ENCODE measurements at places on chromosomes 13 and 19. TPM values are rescaled to one million over a fixed set of nuclear protein-coding genes. Genes with fewer than 3 reads are reported as not detected.

The MKNK2 gene
- 1,197 TPM for total RNA-seq

The LHB gene
- not detected for total RNA-seq

The LRRC63 gene
- total RNA-seq = not detected

The ATCAY gene
- not detected for total RNA-seq

The IGFL1 gene
- not detected for total RNA-seq

The URAD gene
- total RNA-seq = not detected

The ASF1B gene
- 3.7 TPM for total RNA-seq

The LMO7 gene
- total RNA-seq = 19.5 TPM

The RNF225 gene
- 0.44 TPM for total RNA-seq

All from activated B cell treated with CpG ODN at 0.5 μM for 24 hours (primary cell).